NAMALWA (cell line): ENCODE measurements at places on chromosomes 4 and X.

DNA sequence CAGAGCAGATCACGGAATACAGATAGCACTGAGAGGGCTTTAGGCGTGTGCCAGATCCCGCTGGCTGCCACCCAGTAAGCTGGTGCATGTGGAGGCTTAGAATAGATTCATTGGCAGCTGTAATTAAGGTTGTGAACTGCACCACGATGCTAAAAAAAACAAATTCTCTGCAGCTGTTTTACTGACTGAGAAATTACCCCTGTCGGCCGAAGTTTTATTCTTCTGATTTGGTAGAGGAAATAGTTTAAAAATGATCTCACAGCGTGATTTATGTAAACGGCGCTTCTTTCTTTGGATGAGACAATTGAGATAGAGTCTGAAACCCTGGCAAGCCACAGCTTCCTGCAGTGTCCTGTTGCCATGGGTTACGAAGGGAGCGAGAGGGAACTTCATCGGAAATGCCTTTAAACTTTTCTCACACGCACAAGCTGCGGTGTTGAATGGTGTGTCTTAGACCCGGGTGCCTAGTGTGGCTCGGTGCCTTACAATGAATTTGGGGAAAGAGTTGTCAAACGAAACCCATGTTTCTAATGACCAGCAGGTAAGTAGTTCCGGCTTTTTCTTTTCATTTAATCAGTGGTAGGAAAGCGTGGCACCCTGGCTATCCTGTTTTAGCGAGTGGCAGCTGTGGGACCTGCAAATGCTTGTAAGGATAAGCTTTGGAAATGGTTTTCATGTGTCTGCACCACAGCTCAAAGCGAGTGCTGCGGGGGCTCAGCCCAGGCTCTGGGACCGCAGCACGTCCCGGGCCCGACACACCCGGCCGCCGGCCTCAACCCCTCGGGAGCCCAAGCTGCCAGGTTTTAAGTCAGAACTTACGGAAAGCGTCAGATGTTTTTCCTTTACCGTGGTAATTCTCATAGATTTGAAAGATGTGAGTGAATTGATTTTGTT is 71.7 kb upstream of the HGFAC start:
- DNase-seq = peak; percentile 31

GRCh38 chr4:75696071-75696470 is 22.9 kb upstream of the G3BP2 start:
- peak; percentile 25 for DNase-seq

DNA sequence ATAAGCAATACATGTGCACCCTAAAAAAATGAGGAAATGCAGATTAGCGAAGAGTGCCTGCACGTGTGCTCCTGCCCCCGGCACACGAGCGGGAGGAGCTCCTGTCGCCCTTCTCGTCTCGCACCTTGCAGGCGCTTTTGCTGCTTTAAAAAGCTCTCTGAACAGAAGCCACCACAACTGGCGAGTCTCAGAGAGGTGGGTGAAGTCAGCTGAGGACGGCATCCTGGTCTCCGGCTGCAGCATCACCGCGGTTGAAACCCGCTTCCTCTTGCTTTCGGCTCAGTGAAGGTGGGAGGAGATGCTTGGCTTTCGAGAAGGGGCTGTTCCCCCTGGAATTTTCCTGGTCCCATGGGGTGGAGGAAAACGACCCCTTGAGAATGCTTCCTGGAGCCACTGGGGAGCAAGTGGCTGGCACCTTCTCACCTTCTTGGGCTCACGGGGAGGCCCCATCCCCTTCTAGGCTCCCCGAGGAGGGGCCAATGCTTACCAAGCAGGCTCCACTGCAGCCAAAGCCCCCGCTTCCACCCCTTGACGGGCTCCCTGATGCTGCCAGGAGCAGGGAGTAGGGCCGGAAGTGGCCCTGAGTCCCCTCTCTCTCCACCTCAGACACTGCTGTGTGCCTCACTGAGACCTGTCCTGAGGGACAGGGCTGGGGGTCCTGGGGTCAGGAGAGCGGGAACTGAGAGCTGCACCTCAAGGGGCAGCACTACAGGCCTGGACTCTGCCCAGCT is 29.2 kb upstream of the MXD4 start:
- DNase-seq = peak; percentile 56

DNA sequence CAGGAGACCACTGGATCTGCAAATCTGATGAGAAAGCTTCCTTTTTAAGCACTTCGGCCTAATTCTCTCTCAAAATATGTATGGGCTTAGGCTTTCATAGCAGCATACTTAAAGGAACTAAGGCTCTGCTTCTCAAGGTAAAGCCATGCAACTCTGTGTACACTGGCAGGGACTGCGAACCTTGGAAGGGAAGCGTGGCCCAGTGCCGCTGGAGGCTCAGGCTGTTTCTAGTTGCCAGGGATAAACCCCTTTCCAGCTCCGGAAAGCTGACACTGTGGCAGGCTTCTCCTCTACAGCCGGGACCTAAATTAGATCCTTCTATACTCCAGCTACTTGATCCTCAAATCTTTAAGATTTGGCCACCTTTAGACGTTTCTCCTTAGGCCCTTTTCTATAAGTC is 1091.3 kb upstream of the TENM3 start:
- DNase-seq = no peak

DNA sequence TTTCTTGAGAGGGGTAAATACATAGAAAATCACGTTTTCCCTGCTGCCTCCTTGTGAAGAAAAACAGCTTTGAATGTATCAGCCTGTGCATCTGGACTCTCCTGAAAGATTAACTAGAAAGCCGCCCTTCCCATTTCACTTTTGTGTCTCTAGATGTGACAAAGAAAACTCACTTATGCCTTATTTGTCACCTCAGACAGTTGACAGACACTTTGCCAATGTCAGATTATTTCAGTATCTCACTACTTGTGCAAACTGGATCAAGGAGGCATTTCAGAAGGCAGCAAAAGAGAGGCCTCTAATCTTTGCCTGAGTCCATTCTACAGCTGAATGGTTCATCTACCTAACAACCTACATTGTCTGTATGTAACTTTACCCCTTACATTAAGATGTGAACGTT is 754.9 kb downstream of the RPA4 start:
- DNase-seq = no peak

DNA sequence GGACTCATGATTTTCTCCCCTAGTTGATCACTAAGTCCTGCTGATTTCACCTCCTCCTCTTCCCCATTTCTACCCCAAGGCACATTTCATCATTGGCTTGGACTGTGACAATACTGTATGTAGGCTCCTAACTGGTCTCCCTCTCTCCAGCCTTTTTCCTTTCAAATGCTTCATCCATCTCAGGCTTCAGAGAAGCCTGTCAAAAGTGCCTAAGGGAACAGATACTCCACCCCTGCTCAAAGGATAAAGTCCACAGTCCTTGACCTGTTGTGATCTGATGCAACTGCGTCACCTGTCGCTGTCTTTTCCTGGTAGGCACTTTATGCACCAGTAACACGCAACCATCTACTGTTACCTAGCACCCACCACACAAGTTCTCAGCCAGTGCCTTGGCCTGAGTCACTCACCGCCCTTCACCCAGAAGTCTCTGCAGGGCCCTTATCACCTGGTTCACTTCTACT is 12.8 kb downstream of the SCARB2 start:
- DNase-seq = peak; percentile 27

DNA sequence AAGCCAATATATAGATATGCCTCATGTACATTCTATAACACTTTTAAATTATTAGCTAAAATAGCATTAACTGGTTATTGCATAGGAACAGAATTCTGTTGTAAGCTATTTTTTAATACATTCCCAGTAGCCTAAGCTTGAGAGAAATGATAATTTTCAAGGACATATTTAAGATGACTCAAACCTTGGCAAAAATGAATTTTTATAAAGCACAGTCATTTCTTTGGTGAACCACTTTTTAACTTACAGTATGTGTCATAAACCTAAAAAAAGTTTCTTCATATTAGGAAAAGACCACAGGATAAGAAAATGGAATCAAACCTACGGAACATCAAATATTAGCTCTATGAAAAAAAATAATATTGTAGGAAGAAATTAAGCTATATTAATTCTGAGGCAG is 986.3 kb downstream of the STIM2 start:
- no peak for DNase-seq

DNA sequence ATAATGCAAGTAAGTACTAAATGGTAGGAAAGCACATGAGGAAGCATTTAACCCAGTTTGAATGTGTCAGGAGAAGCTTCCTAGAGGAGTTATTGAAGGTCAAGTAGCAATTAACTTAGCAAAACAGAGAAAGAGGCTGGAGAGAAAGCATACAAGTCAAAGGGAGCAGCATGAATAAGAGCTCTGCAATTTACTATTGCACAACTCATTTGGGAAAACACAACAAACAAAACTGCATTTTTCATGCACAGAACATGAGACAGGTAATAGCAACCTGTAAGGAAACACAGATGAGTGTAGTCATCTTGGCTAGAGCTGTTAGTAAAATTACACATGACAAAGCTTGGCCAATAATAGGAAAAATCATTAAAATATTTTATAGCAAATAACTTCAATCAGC is 538.1 kb downstream of the PPP4R3C start:
- DNase-seq = no peak

DNA sequence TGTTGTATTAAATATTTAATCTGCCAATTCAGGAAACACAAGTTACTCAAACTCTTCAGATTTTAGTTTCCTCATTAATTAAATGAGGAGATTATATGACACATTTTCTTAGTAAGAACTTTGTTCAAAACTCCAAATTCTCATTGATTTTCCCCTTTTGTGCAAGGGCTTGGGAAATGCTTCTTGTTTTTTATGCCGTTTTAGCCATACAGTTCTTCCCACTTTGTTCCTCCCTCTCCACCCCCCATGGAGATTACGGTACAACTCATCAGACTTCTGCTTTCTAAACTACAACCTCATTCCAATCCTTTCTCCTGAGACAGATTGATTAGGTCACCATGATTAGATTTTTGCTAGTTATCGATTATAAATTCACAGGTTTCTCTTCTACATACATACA is 10.9 kb upstream of the BBS7 start:
- no peak for DNase-seq

- no peak for DNase-seq
These were observed 644.1 kb upstream of the AGA start for GRCh38 chr4:178086320-178086719.

- no peak for DNase-seq
These were observed 325.4 kb upstream of the SMIM31 start for GRCh38 chr4:164428561-164428960.

- peak; percentile 0 for DNase-seq
These were observed 202.6 kb downstream of the PCDH19 start for GRCh38 chrX:100207331-100208024.

DNA sequence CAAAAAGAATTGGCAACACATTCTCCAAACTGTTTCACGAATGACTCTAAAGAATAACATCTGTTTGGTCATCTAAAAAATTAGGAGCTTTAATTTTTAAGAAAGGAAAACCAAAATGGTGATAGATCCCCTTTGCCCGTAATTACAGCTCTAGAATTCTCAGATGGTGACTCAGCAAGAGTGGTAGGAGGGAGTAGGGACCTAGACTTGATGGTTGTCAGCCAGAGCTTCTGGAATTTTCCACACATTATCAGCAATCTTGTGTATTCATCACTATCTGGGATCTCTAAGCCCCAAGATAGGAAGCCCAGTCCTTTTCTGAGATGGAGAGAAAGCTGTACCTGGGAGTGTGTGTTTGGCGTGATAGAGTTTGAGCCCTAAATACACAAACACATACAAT is 103.9 kb upstream of the RAB40AL start:
- no peak for DNase-seq

DNA sequence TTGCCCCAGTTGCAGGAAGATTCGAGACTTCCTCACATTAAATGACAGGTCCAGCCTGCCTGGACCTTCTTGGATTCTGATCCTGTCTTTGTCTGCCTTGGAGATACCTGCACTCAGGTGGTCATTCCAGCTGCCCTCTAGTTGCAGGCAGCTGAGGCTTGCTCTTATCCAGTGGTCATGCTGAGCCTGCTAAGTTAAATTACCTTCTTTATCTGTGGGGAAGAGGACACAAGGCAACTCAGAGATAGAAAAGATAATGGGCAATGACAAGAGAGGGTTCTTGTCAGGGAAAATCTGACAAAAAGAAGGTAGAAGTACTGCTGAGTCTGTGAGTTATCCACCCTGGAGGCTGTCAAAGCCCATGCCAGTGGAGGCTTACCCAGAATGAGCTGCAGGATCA is 401.4 kb downstream of the MID1IP1 start:
- no peak for DNase-seq

DNA sequence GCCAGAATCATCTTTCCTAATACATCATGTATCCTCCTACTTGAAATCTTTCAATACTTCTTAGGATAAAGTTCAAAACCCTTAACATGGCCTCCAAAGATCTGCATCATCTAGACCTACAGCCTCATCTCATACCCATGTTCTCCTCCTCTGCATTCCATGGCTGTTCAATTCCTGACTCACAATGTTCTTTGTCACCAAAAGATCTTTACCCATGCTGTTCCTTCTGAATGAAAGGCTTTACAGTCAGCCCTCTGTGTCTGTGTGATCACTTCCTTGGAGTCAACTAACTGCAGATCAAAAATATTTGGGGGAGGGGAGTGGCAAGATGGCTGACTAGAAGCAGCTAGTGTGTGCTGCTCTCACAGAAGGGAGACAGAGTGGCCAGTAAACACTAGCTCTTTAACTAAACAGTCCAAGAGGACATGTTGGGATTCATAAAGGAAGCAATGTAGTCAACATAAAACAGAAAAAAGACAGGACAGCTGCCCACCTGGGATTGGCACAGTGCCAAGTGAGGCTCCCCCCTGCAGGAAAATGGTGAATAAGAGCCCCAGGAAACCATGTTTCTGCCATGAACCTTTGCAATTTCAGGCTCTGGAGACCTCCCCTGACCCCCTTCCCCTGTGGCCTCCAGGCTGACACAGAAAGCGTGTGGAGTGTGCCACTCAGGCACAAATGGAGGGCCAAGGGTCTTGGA is 31.9 kb downstream of the CBR4 start:
- no peak for DNase-seq

DNA sequence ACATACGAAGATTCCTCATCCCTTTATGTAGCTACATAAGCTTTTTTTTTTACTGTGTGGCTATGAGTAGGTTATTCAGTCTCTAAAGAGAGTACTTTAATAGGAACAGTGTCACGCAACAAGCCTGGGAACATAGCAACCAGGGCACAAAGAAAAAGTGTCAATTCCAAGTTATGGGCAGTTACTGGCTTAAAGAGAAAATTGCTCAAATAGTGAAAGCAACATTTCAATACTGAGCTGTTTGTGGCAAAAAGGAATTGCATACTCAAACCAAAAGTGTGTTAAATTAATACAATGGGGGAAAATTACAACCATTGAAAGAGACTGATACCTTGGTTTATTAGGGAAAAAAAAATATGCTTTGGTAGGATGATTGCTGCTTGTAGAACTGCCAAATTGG is 41.2 kb upstream of the ENOX2 start:
- no peak for DNase-seq

DNA sequence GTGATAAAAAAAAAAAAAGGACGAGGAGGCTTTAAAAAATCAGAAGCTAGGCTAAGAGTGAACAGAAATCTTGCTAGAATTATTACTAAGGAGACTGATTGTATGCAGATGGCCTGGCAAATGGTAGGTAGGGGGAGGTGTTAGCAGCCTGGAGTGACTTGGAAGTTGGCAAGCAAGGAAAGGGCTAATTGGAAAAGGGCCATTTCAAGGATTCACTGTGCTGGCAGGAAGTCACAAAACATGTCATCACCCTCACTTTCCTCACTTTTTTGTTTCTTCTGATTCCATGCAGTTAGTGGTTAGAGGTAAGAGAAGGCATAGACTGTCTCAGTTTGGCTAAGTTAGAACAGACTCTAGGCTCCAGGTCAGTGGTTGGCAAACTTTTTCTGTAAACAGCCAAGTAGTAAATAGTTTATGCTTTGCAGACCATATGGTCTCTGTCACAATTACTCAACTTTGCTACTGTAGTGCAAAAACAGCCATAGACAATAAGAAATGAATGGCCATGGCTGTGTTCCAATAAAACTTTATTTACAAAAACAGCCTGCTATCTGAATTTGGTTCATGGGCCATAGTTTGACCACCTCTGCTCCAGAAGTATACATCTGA is 646.5 kb upstream of the ACTRT1 start:
- no peak for DNase-seq

- no peak for DNase-seq
These were observed 207.3 kb downstream of the ANKRD50 start for GRCh38 chr4:124505211-124505610.
